Suprapubic skin (tissue), 4 donors: ENCODE measurements at places on chromosomes 5 and 9. TPM values are rescaled to one million over a fixed set of nuclear protein-coding genes. Genes with fewer than 3 reads are reported as not detected.

- DNase-seq, result no peak
These were observed 78.6 kb downstream of the SERINC5 start for GRCh38 chr5:80177236-80177635.

Gene MAP1B
- total RNA-seq, result 65.8 TPM

Gene SLC9A3
- total RNA-seq, result 4.7 TPM

GRCh38 chr5:84790406-84790805 lies 405.7 kb upstream of the EDIL3 start:
- no peak for DNase-seq
